A673 (cell line): ENCODE measurements at places on chromosomes 7 and 10. TPM values are rescaled to one million over a fixed set of nuclear protein-coding genes. Genes with fewer than 3 reads are reported as not detected.

The SLC39A12 gene
- total RNA-seq = not detected in 2 replicates

The OR2A12 gene
- total RNA-seq = not detected in 2 replicates

The EGR2 gene
- 14.5 and 18.3 TPM in 2 replicates for total RNA-seq

The TLX1 gene
- 0.17 TPM in 1 of 2 replicates, not detected in the other for total RNA-seq

The CCDC7 gene
- 12.5 and 16.4 TPM in 2 replicates for total RNA-seq

The MINDY3 gene
- 14.6 and 15.1 TPM in 2 replicates for total RNA-seq

The ZNF277 gene
- total RNA-seq = 17.7 and 21.0 TPM in 2 replicates

The UCMA gene
- total RNA-seq = not detected in 2 replicates

The PCLO gene
- total RNA-seq = 1.2 and 2.1 TPM in 2 replicates

The SOSTDC1 gene
- not detected in 2 replicates for total RNA-seq

DNA sequence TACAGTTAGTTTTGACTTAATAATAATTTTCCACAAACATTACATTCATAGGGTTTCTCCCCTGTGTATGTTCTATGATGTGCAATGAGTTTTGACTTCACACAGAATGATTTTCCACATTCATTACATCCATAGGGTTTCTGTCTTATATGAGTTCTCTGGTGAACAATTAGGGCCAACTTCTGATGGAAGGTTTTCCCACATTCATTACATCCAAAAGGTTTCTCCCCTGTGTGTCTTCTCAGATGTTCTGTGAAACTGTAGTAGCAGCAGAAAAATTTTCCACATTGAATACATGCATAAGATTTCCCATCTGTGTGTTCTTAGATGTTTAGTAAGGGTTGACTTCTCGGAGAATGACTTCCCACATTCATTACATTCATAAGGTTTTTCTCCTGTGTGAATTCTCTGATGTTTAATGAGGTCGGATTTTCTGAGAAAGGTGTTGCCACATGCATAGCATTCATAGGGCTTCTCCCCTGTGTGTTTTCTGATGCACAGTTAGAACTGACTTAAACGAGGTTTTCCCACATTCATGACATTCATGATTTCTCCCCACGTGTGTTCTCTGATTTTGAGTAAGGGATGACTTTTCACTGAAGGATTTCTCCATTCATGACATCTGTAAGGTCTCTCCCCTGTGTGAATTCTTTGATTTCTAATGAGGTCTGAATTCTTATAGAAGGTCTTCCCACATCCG is 118.5 kb downstream of the ZNF33B start:
- no peaks in the 10 kb centered on the region for H3K4me1 ChIP-seq
- no peak overlapping the region for H3K27ac ChIP-seq
- peaks cover 26% of the 10 kb centered on the region for H3K36me3 ChIP-seq
- H3K4me3 ChIP-seq = no peak overlapping the region
- no peak for DNase-seq
- no peaks in the 10 kb centered on the region for H3K27me3 ChIP-seq

DNA sequence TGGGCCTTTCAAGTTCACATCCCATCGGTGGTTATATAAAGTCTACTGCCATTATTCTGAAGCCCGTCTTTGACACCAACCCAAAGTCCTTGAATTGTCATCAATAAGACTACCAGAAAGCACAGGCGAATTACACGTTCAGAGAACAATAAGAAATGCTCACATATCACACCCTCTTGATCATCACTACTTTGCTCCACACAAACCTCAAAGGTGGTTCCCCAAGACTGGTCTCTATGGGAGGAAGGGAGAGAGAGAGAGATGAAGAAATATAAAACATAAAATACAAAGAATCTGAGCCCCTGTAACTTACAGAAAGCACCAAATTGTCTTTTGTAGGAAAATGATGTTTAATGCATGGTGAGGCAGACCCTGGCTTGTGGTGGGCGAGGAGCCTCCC is 4.4 kb downstream of the HIPK2 start:
- H3K4me3 ChIP-seq = no peak overlapping the region
- H3K27ac ChIP-seq = no peak overlapping the region
- no peak for DNase-seq
- H3K27me3 ChIP-seq = no peaks in the 10 kb centered on the region

DNA sequence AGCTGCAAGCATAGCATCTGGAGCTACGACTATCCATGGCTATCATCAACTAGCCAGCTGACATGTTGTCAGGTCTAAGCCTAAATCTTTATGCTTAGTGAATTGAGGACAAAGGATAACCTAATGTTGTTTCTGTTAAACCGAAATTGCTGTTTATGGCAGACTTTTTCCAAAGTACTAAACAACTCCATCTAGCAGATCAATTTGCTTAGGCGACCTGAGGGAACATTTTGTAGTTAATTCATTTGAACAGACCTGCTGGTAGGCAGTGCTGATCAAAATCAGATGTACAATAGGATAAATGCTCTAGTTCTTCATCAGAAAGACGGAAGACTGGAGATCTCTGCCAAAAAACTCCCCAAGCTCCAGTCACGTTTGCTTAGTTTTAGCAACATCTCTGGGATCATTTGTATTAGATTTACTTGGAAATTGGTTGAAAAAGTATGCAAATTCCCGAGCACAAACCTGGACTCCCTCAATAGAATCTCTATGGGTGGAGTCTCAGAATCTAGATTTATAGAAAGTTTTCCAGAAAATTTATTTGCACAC is 301.6 kb upstream of the NRP1 start:
- no peaks in the 10 kb centered on the region for H3K36me3 ChIP-seq
- no peak overlapping the region for H3K4me3 ChIP-seq
- no peak for DNase-seq
- no peak overlapping the region for H3K27ac ChIP-seq

- peaks cover 17% of the 10 kb centered on the region for H3K4me1 ChIP-seq
- H3K27me3 ChIP-seq = no peaks in the 10 kb centered on the region
- no peak overlapping the region for H3K4me3 ChIP-seq
- no peaks in the 10 kb centered on the region for H3K36me3 ChIP-seq
- no peak for DNase-seq
- H3K27ac ChIP-seq = no peak overlapping the region
Observed at GRCh38 chr10:79264942-79265341, 82.3 kb upstream of the PPIF start.

GRCh38 chr10:96700374-96701099 is 19.8 kb downstream of the PIK3AP1 start:
- no peak for DNase-seq
- no peaks in the 10 kb centered on the region for H3K27me3 ChIP-seq
- H3K27ac ChIP-seq = no peak overlapping the region
- H3K36me3 ChIP-seq = no peaks in the 10 kb centered on the region
- H3K4me3 ChIP-seq = no peak overlapping the region

DNA sequence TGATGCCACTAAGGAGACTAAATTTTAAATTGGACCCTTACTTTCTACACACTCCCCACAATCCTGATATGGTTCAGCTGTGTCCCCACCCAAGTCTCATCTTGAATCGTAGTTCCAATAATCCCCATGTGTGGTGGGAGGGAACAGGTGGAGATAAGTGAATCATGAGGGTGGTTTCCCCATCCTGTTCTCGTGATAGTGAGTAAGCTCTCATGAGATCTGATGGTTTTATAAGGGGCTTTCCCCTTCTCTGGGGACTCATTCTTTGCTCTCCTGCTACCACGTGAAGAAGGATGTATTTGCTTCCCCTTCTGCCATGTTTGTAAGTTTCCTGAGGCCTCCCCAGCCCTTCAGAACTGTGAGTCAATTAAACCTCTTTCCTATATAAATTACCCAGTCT is 18.4 kb upstream of the BET1 start:
- DNase-seq = no peak
- H3K27me3 ChIP-seq = no peaks in the 10 kb centered on the region
- no peaks in the 10 kb centered on the region for H3K36me3 ChIP-seq
- no peak overlapping the region for H3K4me3 ChIP-seq
- H3K27ac ChIP-seq = no peak overlapping the region
- H3K4me1 ChIP-seq = no peaks in the 10 kb centered on the region

- H3K27me3 ChIP-seq = no peaks in the 10 kb centered on the region
- peaks cover 13% of the 10 kb centered on the region for H3K4me1 ChIP-seq
- H3K36me3 ChIP-seq = no peaks in the 10 kb centered on the region
- no peak overlapping the region for H3K4me3 ChIP-seq
Observed at GRCh38 chr10:89421018-89421476, 6.7 kb downstream of the IFIT5 start.

DNA sequence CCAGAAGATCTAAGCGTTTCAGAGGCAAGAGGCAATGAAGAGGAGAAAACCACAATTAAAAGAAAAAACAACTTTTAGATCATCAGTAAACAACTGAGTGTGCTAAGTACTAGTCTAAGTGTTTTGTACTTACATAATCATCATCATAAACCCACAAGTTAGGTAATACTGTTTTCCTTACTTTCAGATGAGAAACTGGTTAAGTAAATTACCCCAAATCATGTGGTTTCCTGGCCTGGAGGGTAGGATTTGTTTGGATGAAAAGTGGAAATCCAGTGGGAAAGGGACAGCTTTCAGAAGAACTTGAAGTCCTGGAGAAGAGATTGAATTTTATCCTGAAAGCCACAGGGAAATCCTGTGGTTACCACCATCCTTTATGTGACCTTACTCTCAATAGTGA is 463.3 kb downstream of the LRMDA start:
- no peak overlapping the region for H3K27ac ChIP-seq
- no peaks in the 10 kb centered on the region for H3K4me1 ChIP-seq
- no peak for DNase-seq
- H3K4me3 ChIP-seq = no peak overlapping the region

GRCh38 chr10:2205406-2205805 is 468.1 kb upstream of the ADARB2 start:
- H3K4me3 ChIP-seq = no peak overlapping the region
- H3K4me1 ChIP-seq = no peaks in the 10 kb centered on the region
- H3K36me3 ChIP-seq = no peaks in the 10 kb centered on the region
- peaks cover 93% of the 10 kb centered on the region for H3K27me3 ChIP-seq
- DNase-seq = no peak
- H3K27ac ChIP-seq = no peak overlapping the region

DNA sequence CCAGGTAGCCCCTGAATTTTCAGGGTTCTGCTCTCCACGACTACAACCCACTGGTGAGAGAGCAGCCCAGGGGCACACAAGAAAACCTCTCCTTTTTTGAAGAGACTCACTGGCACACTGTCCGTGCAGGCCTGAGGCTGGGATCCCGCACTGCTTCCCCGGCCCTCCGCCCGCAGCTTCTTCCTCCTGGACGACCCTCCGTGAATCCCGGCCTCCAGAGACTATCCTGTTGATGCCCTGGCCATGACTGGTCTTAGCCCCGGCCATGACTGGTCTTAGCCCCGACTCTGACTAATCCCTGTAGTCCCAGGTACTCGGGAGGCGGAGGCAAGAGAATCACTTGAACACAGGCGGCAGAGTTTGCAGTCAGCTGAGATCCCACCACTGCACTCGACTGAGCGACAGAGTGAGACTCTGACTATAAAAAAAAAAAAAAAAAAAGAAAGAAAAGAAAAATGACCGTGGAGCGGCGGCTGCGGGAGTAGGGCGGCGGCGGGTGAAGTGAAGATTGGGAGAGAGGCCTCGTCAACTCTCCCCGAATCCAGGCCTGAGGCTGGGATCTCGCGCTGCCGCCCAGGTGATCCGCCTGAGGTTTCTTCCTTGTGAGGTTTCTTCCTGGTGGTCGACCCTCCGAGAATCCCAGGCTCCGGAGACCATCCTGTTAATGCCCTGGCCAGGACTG is 196.4 kb downstream of the ZNF716 start:
- no peak for DNase-seq
- H3K4me1 ChIP-seq = no peaks in the 10 kb centered on the region
- no peak overlapping the region for H3K4me3 ChIP-seq
- no peaks in the 10 kb centered on the region for H3K36me3 ChIP-seq

- H3K4me3 ChIP-seq = no peak overlapping the region
- no peak for DNase-seq
- H3K27ac ChIP-seq = no peak overlapping the region
- no peaks in the 10 kb centered on the region for H3K36me3 ChIP-seq
- H3K27me3 ChIP-seq = no peaks in the 10 kb centered on the region
Observed at GRCh38 chr10:108450280-108450679, 1285.8 kb upstream of the SORCS1 start.

DNA sequence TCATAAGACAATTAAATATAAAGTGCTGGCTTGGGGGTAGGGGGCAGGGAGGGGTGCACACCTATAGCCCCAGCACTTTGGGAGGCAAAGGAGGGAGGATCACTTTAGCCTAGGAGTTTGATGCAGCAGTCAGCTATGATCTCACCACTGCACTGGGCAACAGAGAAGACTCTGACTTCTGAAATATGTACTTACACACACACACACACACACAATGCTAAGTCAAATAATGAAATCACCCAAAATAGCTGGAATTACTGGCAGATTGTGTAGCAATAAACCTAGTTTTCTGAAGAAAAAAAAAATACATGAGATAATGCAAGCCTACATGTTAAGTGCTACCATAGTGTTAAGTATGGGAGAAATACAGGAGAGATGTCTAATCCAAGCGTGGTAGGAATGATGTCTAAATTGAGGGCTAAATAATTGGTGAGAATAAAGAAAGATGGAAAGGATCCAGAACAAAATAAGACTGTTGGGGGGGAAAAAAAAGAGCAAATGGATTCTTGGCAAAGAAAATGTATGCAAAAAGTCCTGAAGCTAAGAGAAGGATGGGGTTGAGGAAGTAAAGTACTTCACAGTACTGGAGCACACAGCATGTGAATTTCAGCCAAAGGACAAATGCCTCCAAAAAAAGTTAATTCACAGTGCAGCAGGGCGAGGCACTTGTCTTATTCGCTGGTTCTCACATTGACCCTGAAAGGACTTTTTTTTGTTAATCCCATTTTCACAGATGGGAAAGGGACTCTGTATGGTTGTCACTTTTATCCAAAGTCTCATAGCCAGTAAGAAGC is 73.9 kb downstream of the IGF2BP3 start:
- H3K4me1 ChIP-seq = peaks cover 10% of the 10 kb centered on the region
- DNase-seq = no peak
- H3K27me3 ChIP-seq = no peaks in the 10 kb centered on the region
- no peak overlapping the region for H3K4me3 ChIP-seq

GRCh38 chr7:88357781-88358525 is 51.3 kb upstream of the STEAP4 start:
- no peaks in the 10 kb centered on the region for H3K27me3 ChIP-seq
- no peak overlapping the region for H3K4me3 ChIP-seq
- no peaks in the 10 kb centered on the region for H3K36me3 ChIP-seq
- peak; percentile 3 for DNase-seq

- no peak for DNase-seq
- H3K27me3 ChIP-seq = no peaks in the 10 kb centered on the region
Observed at GRCh38 chr7:108586274-108586710, 16.6 kb downstream of the DNAJB9 start.

DNA sequence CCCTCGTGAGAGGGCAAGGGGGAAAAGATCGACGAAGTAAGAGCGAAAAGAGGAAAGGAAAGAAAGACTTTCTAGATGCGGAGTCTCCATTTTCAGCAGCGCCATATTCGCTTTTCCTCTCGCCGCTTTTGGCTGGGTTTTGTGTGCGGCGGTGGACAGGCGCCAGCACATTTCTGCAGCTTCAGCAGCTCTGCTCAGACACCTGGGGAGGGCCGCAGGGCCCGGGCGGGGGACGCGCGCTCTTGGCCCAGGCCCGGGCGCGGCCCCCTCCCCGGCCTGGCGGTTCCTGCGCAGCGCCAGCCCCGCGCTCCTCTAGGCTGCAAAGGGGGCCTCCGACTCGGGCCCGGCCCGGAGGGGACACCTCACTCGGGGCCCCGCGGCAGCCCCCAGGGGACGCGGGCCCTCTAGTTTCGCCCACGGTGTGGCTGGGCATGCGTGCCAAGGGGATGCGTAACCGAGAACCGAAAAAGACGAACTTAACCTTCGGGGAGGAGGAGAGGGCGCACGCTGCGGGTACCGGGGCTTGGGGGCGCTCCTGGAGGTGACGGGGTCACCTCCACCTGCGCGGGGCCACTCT is 34.5 kb upstream of the EBLN1 start:
- DNase-seq = peak; percentile 53
- H3K27ac ChIP-seq = peak overlapping the region; percentile 86
- H3K4me3 ChIP-seq = peak overlapping the region; percentile 55
- no peaks in the 10 kb centered on the region for H3K27me3 ChIP-seq
- H3K4me1 ChIP-seq = peaks cover 40% of the 10 kb centered on the region
- H3K36me3 ChIP-seq = no peaks in the 10 kb centered on the region
